ENCODE measurements at places on chromosomes 7 and 10. TPM values are rescaled to one million over a fixed set of nuclear protein-coding genes. Genes with fewer than 3 reads are reported as not detected.

- DNase-seq: peak; percentile 93
These were observed 32.7 kb downstream of the DNMBP start for GRCh38 chr10:99976886-99977665.

GRCh38 chr7:43625980-43626379, 43.1 kb downstream of the STK17A start:
- DNase-seq: no peak

DNA sequence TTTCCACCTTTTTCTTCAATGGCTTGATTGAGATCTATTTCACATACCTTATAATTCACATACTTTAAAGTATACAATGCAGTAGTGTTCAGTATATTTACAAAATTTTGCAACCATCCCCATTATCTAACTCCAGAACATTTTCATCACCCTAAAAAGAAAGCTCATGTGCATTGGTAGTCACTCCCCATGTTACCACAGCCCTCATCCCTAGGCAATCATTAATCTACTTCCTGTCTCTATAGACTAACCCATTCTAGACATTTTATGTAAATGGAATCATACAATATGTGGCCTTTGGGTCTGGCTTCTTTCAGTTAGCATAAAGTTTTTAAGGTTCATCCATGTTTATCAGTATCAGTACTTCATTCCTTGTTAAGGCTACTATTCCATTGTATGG, 214.2 kb downstream of the WDR11 start:
- no peak for DNase-seq

DNA sequence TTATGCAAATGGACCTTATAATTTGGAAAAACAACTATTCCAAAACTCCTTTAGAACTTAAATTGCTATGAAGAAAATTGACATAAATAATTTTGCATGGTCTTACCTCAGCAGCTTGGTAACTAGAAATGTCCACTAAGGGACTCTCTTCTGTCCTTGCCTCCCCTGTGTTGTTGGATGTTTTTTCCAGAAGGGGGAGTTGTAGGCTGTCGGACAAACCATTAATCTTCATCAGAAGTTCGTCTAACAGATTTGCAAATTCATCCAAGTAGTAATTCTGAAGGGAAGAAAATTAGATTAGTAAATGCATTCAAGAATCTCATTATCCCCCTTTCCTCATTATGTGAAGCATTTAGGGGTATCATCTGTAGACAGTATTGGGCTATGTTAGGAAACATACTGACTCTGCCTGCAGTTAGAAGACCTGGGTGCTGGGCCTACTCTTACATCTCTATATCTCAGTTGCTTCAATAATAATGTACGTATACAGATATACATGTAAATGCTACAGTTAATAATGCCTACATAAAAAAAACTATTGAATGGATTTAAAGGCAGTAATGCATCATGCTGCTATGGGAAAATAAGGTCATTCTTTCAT, 155.6 kb downstream of the PKD1L1 start:
- no peak for DNase-seq

GRCh38 chr7:158818325-158819213, 10.7 kb downstream of the ESYT2 start:
- peak; percentile 94 for DNase-seq

DNA sequence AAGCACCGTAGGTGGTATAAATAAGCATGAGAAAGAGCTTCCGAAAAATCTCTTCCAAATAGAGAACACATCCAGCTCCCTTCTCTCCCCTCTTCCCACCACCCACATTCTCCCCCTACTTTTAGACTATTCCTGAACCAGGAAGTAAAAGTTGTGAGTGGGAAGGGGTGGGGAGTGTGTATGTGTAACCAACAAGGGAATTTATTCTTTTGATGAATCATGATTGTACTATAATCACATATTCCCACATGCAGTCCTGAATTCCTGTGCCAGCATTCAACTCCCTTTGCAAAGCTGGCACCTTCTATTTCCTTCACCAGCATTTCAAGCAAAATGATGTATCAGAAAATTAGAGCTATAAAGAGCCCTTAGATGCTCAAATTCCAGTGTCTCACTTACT, 230.6 kb upstream of the CHRM2 start:
- DNase-seq: no peak

SORCS1 gene
- not detected for total RNA-seq

DNA sequence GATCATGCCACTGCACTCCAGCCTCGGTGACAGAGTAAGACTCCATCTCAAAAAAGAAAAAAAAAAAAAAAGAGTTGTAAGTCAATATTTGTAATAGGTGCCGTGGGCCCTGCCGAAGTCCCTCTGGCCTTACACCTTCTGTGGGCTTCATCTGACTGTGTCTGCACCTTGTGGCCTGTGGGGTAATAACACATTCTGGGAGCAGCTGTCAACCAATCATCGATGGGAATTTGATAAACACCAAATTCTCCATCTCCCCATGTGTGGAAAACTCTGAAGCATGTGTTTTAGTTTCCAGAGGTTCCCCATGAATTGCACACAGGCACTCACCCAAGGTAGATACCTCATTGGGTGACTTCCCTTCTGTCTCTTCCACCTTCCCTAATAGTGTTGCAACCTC, 10.8 kb downstream of the ZNF394 start:
- DNase-seq: no peak

- no peak for DNase-seq
These were observed 67.4 kb downstream of the MMRN2 start for GRCh38 chr10:86889997-86890396.

- DNase-seq: no peak
These were observed 41.8 kb upstream of the CC2D2B start for GRCh38 chr10:95865814-95866466.

GRCh38 chr7:20085086-20085485, 132.1 kb downstream of the MACC1 start:
- no peak for DNase-seq

GRCh38 chr10:84588971-84589370, 260.6 kb downstream of the CCSER2 start:
- DNase-seq: no peak

GRCh38 chr7:119037941-119038340, 813.4 kb downstream of the ANKRD7 start:
- DNase-seq: no peak

IPMK gene
- total RNA-seq: 4.5 TPM

DNA sequence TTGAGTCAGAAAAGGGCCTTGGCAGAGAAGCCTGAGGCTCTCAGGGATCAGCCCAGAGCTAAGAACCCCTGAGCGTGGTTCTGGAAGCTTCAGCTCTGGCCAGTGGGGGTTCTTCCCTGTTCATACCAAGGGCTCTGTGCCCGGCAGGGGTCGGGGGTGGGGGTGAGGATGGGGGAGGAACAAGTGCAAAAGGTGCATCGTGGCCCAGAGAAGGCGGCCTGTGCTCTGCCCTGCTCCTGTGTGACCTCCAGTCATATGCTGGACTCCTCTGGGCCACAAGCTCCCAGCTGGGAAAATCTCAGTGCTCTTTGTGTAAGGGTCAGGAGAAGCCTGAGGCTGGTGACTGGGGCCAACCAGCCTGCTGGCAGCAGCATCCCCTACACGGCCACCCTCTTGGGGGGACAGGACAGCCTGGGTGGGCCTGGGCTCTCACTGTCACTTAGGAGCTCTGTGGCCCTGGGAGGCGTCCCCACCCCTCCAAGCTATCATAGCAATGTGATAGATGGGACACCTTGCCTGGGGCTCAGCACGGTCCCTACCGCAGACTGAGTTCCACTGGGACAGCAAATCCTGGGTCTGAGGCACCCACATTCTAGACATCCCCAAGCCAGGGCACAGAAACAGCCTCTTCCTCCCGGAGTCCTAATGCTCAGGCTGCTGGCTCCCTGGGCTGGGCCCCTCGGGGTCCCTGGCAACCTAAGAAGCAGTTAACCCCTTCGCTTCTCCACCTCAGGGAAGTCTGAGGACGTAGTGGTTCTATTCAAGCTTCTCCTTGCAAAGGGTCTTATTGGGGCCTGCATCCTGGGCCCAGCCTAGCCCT, 2.5 kb downstream of the MMRN2 start:
- DNase-seq: no peak

HABP2 gene
- total RNA-seq: not detected

- DNase-seq: no peak
These were observed 107.4 kb downstream of the FAM107B start for GRCh38 chr10:14667280-14667679.

NEUROG3 gene
- not detected for total RNA-seq

GRCh38 chr10:26318672-26319071, 102.1 kb downstream of the GAD2 start:
- no peak for DNase-seq

DNA sequence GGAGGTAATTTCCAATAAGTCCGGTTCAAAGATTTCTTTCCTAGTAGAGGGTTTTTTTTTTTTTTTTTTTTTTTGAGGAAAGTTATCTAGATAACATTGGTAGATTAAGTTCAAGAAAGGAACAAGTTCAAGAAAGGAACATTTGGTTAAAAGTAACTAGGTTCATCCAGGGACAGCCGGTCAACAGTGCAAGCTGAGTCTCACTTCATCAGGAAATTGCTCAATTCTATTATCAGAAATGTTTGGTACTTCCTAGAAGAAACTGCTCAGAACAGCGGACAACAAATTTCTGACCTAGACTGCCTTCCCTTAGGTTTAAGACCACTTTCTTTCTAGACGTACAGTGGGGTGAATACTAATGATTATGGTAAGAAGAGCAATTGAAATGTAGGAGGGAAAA, 3.7 kb upstream of the IL2RA start:
- DNase-seq: no peak

KIAA1217 gene
- 17.5 TPM for total RNA-seq

GRCh38 chr10:77251297-77252013, 386.2 kb downstream of the KCNMA1 start:
- DNase-seq: peak; percentile 27

DNA sequence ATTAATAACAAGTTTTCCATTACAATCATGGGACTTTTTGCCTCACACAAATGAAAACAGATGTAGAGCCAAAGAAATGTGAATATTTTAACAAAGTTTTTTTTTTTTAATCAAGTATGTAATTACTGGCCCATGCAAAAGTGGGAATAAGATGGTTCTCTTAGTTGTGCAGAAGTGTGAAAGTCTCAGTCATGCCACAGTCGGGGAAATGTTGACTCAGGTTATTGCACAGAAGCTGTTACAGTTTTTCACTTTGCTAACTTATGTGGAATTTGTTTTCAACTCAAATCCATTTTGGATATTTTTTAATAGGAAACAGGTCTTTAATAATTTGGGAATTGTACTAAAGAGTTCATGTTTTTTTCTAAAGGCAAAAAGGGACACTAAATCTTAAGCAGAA, 44.0 kb upstream of the CAV2 start:
- no peak for DNase-seq

- DNase-seq: no peak
These were observed 61.0 kb upstream of the SFMBT2 start for GRCh38 chr10:7471720-7472367.

- no peak for DNase-seq
These were observed 544 bp downstream of the SEC23IP start for GRCh38 chr10:119893074-119893473.
